ENCODE measurements at places on chromosomes 3 and 15.

- DNase-seq = no peak
Observed at GRCh38 chr3:124814620-124815421, 72.3 kb downstream of the ITGB5 start.

GRCh38 chr3:161388855-161389254, 17.5 kb upstream of the SPTSSB start:
- DNase-seq = no peak

GRCh38 chr3:192904632-192905289, 12.9 kb downstream of the MB21D2 start:
- DNase-seq = no peak

GRCh38 chr15:64426845-64427465, 33.4 kb upstream of the ZNF609 start:
- no peak for DNase-seq

DNA sequence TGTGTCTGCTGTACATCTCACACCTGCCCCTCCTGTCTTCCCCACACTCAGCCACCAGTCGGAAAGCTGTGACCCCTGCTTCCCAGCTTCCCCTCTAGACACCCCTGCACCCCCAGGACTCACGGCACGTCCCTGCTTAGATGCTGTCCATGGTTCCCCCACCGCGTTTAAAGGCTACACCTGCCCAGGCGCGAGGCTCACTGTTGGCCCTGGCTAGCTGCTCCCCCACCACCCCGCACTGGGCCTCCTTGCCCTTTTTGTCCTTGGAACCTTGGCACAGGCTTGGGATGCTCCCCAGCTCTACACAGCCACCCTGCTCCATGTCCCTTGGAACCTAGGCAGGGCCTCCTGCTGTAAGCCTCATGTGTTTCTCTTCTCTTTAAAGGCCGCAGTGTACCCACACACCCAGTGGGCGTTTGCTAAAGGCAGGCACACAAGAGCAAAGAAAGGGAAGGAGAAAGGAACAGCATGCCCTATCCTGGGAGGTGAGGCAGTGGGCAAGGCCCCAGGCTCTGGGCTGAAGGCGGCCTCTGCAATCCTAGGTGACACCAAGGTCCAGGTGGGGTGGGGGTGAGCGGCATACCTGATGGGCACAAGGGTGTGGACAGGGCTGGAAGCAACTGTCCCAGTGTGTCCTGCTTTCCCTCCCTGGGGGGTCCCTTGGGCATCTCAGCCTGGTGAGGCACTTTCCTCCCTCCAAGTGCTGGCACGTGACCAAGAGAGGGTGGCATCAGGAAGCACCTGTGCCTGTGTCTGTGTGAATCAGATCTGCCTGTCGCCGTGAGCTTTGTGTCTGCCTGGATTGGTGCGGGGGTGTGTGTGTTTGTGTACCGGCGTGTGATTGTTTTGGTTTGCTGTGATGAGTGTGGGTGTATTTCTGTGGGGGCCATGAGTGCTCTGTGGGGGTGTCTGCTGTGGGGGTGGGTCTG, 54.4 kb downstream of the TPRA1 start:
- DNase-seq = no peak

GRCh38 chr3:127799476-127800222, 22.7 kb downstream of the MGLL start:
- DNase-seq = peak; percentile 86

DNA sequence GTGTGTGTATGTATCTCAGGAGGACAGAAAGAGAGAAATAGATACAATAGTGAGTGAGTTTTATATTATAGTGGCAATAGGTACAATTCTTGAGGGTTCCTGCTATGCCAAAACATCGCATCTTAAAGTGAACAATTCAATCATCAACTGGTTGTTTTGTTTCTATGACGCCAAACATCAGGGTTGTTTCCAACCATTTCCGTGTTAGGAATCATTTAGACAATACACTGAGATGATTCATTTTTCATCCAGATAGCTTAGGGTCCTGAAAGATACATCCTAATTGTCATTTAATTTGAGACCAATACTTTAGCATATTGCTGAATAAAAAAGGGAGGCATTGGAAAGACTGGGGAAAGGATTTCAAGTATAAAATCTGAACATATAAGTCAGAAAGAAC, 472.2 kb downstream of the MCTP2 start:
- no peak for DNase-seq

DNA sequence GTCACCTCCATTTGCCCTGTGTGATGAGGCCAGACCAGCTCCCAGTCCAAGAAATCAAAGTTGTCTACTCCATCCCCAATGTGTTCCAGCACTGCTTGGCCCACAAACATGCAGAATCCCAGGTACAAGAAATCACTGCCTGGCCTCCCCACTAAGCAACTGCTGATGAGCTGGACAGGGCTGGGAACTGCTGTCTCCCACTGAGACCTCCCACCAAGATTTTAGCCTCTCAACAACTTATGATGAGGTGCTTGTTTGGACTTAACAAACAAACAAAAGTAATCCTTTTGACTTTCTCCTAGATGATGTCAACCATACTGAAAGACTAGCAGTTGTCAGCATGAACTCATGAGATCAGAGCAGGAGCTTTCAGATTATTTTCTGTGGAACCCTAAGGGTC, 260.1 kb upstream of the UBE2E2 start:
- DNase-seq = no peak

- DNase-seq = no peak
Observed at GRCh38 chr3:47590216-47590615, 11.6 kb upstream of the CSPG5 start.

GRCh38 chr15:51203797-51204196, 109.1 kb upstream of the TNFAIP8L3 start:
- no peak for DNase-seq
